ENCODE measurements at places on chromosomes 2 and 18.

DNA sequence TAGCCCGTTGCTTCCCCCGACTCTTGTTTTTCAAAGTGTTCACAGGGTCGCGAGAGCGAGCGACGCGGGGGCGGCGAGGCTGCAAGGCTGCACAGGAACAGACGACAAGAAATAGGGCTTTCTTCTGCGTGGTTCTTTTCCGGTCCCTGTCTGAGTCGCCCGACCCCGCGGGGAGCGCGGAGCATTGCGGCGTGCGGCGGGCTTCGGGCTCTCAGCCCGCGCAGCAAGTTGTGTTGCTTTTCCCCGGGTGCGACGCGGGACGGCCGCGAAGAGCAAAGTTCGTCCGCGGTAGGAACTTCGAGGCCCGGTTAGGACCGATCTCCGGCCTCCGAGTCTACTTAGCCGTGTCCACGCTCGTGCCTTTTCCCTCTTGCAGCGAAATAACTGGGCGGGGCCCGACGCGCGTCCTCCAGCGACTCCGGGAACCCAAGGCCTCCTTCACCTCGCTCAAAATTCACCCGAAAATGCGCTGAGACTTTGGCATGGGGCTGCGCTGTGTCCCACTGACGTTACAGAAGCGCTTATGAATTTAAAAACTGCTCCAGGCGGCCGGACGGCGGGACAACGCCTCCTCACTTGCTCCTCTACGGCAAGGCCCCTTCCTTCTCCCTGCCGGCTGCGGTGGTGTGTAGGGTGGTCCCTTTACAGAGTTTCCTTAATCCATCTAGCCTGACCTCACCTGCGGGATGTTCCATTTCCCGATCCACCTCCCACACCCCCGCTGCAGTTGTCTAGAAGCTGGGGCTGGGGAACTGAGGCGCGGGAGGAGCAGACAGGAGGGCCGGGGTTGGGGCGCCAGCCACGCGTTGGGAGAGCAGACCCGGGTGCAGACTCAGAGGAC is 1.5 kb upstream of the BCL2L11 start:
- DNase-seq: no peak

GRCh38 chr2:58131191-58132011 is 84.8 kb downstream of the VRK2 start:
- no peak for DNase-seq

GRCh38 chr2:88697370-88698026 is 6.0 kb downstream of the RPIA start:
- no peak for DNase-seq

DNA sequence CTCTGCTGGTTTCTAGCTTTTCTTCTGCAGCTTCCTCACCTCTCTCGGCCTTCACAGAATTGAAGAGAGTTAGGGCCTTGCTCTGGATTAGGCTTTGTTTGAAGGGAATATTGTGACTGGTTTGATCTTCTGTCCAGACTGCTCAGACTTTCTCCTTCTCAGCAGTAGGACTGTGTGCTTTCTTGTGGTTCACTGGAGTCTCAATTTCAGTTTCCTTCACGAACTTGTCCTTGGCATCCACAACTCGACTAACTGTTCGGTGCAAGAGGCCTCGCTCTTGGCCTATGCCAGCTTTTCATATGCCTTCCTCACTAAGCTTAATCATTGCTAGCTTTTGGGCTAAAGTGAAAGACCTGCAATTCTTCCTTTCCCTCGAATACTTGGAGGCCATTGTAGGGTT is 18.9 kb upstream of the SALL3 start:
- no peak for DNase-seq

DNA sequence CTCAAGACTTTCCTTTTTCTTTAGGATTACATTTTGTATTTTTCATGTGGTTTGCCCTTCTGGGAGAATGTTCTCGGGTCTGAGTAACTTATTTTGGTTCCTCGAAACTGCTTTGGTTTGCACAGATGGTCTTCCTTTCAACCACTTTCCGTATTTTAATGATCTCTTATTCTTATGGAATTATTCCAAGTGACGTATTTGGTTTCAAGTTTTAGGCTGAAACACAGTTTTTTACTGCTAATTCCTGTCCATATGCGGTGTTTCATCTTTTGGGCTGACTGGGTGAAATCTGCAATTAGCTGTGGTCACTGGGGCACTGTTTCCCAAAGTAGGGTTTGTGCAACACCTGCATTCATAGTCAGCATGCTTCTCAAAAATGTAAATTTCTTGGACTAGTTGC is 122.7 kb downstream of the CAPN13 start:
- no peak for DNase-seq

- no peak for DNase-seq
Observed at GRCh38 chr2:65033178-65033577, 23.0 kb upstream of the CEP68 start.

DNA sequence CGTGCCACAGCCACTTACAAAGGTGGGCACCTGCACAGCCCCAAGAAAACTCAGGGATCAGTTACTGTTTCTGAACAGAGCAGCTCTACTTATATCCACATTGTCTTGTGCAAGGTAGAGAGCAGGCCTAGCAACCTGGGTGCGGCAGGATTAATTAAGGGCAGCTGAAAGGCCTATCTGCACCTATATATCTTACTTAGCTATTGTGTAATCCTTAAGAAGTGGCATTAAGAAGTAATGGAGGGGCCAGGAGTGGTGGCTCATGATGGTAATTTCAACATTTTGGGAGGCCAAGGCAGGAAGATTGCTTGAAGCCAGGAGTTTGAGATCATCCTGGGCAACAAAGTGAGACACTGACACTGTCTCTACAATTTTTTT is 12.8 kb upstream of the ARL5A start:
- DNase-seq: no peak

GRCh38 chr2:99881901-99882591 is 260.3 kb downstream of the AFF3 start:
- DNase-seq: no peak

Measured in stimulated activated CD8-positive, alpha-beta memory T cell treated with anti-CD3 and anti-CD28 coated beads, Interleukin-2, amount 100 ng/mL, for 1 hour (primary cell).